Stimulated activated CD4-positive, alpha-beta T cell treated with anti-CD3 and anti-CD28 coated beads, Interleukin-15, amount 100 ng/mL, for 48 hours (primary cell): ENCODE measurements at places on chromosomes 13 and 19.

GRCh38 chr19:57759096-57759495, 10.4 kb upstream of the ZNF586 start:
- DNase-seq, result no peak

- no peak for DNase-seq
These were observed 644.7 kb upstream of the KLF12 start for GRCh38 chr13:74778946-74779345.

DNA sequence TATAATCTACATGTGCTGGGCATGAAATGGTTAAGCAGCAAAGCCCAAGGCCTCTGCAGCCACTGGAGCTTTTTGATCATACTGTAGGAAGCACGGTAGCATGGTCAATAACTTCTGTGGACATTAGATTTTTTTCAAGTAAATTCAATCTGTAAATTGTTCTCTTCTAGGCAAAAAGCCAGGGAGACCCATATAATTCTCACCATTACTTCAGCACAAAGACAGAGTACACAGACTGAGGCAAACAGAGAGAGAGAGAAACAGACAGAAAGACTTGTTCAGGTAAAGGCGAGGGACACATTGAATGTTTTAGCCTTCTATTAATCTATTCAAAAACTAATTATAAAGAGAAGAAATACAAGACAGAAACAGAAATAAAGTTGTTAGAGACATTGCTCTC, 349.4 kb downstream of the RFC3 start:
- DNase-seq, result no peak

DNA sequence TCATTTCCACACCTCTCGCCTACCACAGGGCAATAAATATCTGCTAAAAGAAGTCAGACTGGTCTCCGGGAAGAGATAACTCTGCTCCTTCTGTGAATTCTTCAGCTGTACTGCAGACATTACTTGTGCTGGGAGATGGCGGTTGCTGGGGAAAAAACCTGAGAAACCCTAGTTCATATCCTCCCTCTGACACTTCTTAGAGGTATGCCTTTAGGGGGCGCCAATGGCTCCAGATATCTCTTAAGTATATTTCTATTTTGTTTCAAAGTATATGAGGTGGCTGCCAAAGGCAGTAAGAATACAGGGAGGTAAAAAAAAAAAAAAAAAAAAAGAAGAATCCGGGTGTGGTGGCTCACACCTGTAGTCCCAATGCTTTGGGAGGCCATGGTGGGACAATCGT, 175.2 kb downstream of the PAN3 start:
- no peak for DNase-seq

DNA sequence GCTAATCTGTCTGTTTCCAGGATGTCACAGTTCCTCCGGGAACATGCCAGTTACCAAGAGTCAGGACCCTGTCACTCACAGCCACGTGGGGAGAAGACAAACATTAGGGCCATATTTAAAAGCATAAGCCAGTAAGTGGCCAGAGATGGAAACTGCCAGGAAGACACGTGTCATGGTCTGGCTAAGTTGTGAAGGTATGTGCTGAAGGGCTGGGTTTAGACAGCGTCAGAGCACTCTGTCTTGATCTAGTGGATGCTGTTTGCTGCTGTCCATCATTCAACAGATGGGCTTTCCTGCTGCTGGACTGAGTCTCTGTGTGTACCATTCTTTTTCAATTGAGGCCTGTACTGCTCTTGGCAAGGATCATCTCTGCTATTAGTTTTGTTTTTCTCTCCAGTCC, 128.6 kb downstream of the HS6ST3 start:
- no peak for DNase-seq

DNA sequence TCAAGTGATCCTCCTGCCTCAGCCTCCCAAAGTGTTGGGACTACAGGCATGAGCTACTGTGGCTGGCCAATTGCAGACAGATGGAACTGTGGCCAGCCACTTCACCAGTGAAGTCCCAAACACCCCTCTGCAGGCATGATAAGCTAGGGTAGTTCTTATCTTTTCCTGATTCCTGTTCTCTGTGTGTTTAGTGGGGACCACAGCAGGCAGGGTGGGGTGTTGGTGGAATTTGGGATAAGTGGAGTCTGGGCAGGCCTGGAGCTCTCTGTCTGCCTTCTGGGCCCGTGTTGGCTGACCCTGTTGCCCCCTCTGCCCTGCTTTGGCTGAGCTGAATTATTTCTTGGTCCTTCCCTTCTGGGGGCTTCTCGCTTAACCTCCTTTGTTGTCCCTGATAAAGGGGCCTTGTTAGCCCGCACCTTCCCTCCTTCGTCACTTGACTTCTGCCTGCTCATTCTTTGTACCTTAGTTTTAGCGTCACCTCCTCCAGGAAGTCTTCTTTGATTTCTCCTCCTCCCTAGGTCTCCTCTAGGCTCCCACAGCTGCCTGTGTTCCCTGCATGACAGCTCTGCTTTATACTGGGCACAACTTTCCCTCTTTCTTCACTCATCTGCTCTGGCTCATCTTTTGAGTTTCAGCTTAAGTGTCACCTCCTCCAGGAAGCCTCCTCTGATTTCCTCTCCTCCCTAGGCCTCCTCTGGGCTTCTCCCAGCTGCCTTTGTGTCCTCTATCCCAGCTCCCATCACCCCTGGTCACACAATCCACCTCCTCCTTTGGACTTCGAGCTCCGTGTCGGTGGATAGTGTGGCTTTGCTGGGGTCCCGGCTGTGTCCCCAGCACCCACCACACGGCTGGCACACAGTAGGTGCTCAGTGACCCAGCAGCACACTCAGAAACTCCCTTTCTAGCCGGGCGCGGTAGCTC, 1.7 kb upstream of the NCLN start:
- DNase-seq, result no peak

DNA sequence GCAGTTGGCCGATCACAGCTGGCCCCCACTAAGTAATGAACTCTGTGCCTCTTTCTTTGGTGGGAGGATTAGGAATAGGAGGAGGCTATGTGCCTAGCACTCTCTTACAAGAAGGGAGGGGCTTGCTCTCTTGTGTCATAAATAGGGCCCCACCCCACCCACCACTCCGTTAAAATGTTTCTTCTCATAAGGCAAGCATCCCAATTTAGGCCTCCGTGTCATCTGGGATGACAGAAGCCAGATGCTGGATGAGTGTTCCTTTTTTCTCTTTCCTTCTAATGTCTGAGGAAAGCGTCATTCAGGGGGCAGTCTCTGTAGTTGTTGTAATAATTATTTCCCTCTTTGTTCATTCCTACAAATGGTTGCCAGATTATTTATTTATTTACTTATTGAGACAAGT, at the start of gene LIPE:
Gene LIPE (minus strand): TSS at position 76 of the 400 bp plus-strand sequence. CDS start 239 bp downstream, outside the sequence.
- DNase-seq, result no peak

DNA sequence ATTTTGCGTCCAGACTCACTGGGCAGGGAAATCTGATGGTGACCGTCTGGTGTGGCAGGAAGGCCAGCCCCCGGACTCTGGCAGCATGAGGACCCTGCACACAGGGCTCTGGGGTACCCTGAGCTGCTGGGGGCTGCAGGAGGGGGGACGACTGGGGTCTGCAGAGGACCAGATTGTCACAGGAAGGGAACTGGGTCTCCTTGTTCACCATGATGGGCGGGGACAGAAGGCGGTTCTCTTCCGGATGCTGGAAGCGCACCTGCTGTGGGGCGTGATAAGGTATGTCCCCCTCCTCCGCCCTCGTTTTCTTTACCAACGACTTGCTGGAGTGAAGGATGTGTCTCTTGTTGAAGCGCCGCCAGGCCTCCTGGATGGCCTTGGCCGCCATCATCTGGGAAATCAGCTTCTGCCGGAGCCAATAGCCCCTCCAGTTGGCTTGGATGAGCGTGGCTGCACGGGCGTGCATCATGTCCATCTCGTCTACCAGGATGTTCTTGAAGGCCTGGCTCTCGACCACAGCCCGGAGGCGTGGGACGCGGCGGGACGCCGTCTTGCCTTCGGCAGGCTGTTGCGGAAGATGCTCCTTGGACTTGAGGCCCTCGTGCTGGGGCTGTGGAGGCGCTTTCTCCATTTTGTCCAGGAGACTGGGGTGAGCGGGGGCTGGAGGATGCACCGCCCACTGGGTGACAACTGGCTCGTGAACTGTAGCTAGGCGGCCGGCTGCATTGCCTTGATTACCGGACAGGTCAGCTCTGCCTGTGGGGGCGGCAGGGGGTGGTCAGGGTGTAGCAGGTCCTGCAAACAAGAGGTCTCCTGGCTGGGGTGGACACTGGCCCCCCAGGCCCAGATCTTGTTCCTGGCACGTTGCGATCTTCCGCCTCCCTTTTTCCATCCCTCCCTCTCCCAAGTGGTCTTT, 7.2 kb downstream of the IQCN start:
- no peak for DNase-seq

DNA sequence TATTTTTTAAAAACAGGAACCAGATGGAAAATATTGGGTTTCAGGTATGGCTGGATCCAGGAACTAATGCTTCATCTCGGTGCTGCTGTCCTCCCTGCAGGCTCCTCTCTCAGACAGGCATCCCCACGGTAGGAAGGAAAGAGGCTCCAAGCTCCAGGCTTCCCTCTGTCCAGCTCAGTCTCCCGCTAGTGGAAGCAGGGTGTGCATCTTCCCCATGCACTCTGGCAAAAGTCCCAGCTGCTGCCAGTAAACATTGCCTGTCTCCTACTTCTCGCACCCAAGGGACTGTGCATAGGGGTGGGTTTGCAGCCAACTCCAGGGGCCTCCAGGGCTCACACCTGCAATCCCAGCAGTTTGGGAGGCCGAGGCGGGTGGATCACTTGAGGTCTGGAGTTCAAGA, 29.2 kb downstream of the IL12RB1 start:
- DNase-seq, result no peak

DNA sequence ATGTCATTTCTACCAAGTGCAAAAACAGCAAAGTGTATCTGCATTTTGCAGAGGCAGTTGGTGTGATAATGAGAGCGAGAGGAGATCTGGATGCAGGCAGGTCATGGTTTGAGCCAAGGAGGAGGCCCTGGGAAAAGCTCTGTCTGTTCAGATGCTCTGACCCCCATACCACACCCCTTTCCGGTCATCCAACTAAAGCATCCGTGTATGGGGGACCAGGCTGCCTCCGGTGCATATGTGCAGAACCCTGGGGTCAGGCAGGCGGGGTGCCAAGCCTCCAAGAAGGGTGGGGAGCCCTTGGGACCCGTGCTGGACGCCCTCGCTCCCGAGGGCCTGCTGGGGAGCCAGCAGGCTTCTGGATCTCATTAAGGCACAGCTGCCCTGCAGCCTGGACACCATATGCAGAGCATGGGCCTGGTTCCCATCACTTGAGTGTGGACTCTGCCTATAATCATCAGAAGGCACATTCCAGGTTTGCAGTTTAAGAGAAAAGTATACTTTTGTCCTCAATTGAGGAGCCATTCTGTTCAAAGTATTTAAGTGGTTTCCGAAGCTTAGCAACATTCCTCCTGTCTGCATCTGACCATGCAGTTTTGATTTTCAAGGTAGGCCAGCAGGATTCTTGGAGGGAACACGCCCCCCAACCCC, 56.1 kb downstream of the ALOX5AP start:
- DNase-seq, result no peak

GRCh38 chr19:51708811-51709210, 15.0 kb downstream of the HAS1 start:
- no peak for DNase-seq

- DNase-seq, result no peak
These were observed 554.0 kb upstream of the SPRY2 start for GRCh38 chr13:80894917-80895316.

GRCh38 chr19:45995715-45996385, 583 bp downstream of the CCDC61 start:
- DNase-seq, result no peak

DNA sequence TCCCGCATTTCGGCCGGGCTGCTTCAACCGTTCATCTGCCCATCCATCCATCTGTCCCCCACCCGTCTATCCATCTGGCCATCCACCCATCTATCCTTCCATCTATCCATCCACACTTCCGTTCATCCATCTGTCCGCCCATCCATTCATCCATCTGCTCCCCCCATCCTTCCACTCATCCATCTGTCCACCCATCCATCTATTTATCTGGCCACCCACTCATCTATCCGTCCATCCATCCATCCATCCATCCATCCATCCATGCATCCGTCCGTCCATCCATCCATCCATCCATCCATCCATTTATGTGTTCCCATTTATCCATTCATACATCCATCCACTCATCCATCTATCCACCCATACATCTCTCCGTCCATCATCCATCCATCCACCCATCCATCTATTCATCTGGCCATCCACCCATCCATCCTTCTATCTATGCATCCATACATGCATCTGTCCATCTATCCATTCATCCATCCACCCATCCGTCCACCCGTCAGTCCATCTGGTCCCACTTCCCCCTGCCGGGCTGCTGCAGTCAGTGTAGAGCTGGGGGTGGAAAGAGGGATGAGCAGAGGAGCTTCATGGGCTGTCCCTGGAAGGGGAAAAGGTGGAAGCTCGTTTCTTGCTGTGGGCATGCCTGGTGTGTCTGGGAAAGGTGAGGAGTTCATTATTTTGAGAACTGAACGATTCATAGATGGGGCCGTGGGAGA, 722 bp downstream of the HSD11B1L start:
- DNase-seq, result no peak

- no peak for DNase-seq
These were observed 383.4 kb downstream of the IRS2 start for GRCh38 chr13:109403012-109403421.

- DNase-seq, result no peak
These were observed 144.3 kb upstream of the FREM2 start for GRCh38 chr13:38542601-38543000.

- DNase-seq, result no peak
These were observed 679.0 kb downstream of the PCDH9 start for GRCh38 chr13:66551128-66551527.

DNA sequence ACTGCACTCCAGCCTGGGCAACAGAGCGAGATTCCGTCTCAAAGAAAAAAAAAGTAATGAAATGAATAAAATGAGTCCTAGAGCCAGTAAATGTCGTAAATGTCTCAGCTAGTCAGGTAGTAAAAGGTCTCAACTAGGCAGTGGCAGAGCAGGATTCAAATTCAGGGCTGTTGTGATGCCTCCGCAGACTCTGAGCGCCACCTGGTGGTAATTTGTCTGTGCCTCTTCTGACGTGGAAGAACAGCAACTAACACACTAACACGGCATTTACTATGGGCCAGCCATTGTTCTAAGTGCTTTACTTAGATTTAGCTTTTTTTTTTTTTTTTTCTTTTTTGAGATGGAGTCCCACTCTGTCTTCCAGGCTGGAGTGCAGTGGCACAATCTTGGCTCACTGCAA, 30.2 kb downstream of the CYP2F1 start:
- peak; percentile 75 for DNase-seq

DNA sequence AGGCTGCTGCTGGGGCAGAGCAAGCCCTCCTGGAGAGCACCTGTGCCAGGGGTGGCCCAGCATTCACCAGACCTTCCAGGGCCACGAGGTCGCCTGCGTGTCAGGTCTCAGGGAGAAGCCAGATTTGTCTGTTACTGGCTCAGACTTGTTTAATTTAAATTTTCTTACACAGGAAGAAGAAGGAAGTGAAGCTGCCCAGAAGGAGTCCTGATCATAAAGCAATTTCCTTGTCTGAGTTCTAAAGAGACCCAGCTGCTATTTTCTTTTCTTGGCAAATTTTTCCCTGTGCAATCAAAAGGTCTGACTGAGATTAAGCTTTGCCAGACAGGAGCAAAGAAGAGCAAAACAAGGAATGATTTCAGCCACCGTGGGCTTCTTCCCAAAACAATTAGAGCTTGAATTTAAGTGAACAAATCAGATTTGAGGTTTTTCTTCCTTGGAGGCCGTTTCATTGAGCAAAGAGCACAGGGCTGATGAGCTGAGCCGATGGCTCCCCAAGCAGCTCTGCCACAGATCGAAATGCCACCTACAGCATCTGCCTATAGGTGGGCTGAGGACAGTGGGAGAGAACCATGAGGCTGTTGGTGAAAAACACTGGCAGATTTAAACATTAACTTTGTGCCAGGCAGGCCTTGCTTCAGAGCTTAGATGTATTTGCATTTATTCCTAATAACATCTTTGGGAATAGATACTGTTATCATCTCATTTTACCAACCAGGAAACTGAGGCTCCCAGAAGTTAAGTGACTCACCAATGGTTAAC, 40.1 kb downstream of the HSPH1 start:
- no peak for DNase-seq
